ENCODE measurements at places on chromosomes 6 and 20.

GRCh38 chr6:42411406-42411805 lies 40.3 kb downstream of the TRERF1 start:
- no peak for DNase-seq

DNA sequence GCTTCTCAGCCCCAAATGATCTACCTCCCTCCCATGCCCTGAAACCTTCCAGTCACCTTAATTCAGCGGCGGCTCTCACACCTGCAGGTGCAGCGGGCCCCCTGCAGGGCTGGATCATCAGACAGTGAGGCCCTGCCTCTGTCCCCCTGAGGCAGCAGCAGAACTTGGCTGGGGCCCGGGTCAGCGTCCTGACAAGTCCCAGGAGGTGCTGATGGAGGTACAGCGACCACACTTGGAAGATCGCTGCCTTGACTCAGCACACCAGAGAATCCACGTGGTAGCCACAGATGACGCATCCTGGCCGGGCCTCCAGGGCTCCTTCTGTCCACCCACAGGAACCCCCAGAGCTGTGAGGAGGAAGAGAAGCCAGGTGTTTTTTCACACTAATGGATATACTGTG lies 116.4 kb upstream of the THBS2 start:
- no peak for DNase-seq

DNA sequence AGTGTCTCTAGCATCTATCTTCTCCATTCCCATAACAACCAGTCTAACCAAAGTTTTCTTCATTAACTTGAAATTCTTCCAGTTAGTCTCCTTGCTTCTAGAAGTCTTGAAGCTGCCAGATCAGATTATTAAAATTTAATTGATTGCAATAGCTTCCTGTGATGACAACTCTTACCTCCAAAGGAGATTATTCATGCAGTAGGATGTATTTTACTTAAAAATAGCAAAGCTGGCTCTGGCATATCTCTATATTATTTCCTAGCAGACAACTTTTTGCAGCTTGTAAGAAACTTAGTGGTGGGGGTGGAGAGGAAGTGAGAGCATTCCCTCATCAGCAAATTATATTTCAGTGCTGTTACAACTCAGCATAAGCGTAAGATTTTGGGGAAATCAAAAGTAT lies 290.4 kb downstream of the GRIK2 start:
- no peak for DNase-seq

DNA sequence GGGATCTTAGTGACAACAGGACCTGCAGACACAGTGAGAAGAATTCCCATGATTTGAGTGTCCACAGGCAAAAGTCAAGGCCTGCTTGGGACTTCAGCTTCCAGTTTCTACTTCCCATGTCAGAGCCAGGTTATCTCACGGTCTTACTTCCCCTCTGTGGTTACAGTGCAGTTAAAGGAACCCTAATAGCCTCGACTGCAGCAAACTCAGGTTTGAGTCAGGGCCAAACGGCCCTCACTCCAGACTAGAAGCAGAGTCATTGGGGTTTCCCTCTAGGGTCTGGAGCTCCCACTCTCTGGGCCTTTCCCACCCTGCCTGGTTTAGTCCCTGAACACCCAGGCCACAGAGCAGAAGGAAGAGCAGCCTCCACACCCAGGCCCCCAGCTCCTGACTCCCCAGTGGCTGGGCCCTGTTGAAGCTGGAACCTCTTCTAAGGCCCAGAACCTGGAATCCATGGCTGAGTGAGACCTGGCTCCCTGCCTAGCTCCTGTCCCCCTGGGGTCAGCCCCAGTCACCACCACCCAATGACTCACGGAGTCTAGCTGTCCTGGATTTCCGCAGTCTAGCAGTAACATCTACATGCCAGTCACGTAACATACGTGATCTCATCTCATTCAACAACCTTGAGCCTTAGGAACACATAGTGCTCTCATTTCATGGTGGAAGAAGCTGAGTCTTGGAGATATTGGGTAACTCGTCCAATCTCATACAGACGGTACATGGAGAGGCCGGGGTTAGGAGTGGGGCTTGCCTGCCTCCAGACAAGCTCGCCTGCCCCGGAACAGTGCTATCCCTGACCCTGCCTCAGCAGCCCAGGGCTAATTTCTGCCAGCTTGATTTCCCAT lies 9.2 kb upstream of the GHRH start:
- no peak for DNase-seq

GRCh38 chr20:51402201-51402600 lies 140.3 kb downstream of the NFATC2 start:
- DNase-seq: peak; percentile 6

GRCh38 chr20:17873410-17874270 lies 95.0 kb downstream of the SNX5 start:
- peak; percentile 99 for DNase-seq

DNA sequence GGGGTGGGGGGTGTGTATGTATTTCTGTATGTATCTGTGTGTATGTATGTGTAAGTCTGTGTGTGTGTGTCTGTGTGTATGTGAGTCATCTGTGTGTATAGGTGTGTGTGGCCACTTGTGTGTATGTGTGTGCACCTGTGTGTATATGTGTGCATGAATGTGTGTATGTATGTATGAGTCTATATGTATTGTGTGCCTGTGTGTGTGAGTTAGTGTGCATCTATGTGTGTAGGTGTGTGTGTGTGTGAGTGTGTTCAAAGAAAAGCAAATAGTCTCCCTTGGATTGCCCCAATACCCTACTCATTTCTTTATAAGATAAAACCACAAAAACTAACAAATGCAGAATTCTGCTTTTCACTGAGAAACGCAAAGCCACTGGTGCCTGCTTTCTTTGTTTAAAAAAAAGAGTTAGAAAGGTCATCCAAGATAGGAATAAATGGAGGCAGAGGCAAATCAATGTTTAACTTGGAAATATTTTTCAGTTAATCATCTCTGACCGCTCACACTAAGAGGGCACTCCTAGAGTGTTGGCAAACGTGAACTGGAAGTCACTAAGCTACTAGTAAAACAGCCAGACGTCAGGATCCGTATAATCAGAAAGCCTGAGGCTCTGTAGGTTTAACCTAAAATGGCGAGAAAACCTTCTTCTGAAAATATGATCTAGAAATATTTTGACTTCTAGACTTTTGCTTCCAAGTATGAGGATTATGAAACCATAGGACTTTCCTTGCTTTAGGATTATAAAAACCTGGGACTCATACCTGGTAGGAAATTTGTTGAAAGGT lies 37.4 kb upstream of the JAG1 start:
- no peak for DNase-seq

DNA sequence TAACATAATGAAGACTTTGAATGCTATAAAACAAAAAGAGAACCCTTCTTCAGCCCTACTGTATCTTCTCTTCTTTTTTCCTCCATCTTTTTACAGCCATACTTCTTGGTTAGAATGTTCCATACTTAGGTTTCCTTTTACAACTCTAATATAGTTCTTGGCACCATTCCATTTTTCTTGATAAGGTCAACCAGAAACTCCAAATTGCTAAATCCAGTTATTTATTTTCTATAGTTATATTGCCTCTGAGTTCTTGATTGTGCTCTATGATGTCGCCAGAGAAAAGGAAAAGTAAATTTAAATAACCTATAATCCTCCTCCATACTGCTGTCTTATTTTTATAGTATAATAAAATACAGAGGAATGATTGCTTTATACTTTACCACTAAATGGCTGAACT lies 26.7 kb upstream of the COL10A1 start:
- DNase-seq: peak; percentile 7

DNA sequence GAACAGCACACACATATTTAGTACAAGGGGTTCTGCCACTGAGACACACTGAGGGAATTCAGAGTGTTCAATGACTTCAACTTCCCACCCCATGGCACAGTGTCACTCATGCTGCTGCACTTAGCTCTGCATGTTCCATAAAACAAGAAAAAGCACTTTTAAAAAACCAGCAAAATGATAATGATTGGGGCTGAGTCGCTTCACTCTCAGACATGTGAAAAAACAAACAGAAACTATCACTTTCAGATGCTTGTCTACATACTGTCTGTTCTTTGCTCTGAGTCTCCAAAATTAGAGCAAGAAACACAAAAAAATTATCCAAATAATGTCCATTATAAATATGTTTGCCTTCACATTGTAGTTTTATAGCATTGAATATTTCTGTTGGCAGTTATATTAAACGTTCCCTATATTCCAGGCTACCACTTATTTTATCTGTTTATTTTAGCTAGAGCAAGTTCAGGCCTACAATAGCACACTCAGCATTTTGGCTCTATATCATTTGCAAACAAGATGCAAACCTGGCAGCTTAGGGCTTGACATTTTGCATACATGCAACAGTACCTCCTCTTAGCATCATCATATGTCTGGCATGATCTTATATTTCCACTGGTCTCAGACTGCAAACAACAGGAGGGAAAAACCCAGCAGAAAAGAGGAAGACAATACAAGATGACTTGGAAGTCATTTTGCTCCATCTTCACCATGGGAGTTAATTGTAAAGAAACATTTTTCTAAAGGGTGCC lies 398.8 kb downstream of the HACE1 start:
- DNase-seq: no peak

- DNase-seq: no peak
These were observed 54.9 kb downstream of the SESN1 start for GRCh38 chr6:109039795-109040194.

- no peak for DNase-seq
These were observed 25.5 kb downstream of the COL11A2 start for GRCh38 chr6:33166811-33167210.

GRCh38 chr6:87287251-87287650 lies 35.1 kb upstream of the SMIM8 start:
- no peak for DNase-seq

DNA sequence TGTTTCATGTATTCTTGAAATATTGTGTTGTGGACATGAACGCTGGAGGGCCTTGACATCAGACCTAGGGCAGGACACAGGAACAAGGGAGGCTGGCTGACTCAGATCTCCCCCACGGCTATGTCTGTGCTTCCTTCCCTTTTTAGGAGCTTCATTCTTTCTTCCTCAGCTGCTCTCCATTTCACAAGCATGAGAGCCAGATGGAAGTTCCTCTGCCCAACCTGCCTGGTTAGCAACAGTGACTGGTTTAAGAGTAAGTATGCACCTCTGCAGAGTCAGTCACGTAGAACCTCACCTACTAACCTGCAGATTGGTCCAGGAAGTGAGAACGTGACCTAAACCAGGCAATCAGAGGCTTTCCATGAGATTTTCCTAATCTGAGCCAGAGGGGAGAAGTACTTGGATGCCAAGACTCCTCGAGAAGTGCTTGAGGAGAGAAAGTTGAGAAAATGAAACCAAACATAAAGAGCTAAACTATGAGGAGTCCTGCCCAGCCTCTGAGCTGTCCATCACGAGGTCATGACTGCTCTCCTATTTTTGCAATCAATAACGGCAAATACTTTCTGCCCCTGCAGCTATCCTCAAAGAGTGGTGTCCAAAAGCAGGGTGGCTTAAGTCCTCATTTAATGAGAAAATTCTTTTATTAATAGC lies 465.2 kb upstream of the CITED2 start:
- DNase-seq: peak; percentile 20

- DNase-seq: peak; percentile 95
These were observed 45.3 kb upstream of the FAM50B start for GRCh38 chr6:3803627-3804468.

DNA sequence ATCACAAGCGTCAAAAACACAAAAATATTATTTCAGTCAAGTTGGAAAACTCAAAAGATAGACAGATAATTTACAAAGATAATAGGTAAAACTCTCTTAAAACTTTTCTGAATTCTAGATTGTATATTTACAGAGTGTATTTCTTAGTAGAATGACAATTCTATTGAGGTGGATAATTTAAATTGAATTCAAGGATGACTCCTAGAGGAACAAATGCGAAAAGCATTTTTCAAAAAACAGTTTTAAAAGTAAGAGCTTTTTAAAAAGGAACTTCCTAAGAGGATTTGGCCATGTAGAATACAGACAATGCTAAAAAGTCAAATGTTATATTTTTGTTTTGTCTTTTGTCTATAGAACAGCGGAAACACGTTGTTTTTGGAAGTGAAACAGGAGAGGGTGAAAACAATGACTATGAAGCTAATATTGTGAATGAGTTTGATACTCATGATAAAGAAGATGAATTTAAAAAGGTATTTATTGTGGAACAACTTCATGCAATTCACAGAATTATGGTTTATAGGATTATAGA lies 90.1 kb downstream of the DNAH8 start:
- DNase-seq: no peak

GRCh38 chr6:54299542-54300269 lies 8.5 kb upstream of the TINAG start:
- peak; percentile 57 for DNase-seq

GRCh38 chr6:109454496-109455436 lies 806 bp downstream of the MICAL1 start:
- DNase-seq: peak; percentile 25

GRCh38 chr6:28945349-28945748 lies 21.6 kb upstream of the TRIM27 start:
- DNase-seq: no peak

GRCh38 chr20:7151676-7152470 lies 384.4 kb downstream of the BMP2 start:
- peak; percentile 3 for DNase-seq

- peak; percentile 89 for DNase-seq
These were observed at the start of gene NT5E for GRCh38 chr6:85449818-85450759. TSS of gene NT5E (plus strand) at chr6:85450083. CDS start at chr6:85450140, 57 bp downstream.

GRCh38 chr6:14645221-14645620 lies 527.6 kb downstream of the CD83 start:
- DNase-seq: no peak

DNA sequence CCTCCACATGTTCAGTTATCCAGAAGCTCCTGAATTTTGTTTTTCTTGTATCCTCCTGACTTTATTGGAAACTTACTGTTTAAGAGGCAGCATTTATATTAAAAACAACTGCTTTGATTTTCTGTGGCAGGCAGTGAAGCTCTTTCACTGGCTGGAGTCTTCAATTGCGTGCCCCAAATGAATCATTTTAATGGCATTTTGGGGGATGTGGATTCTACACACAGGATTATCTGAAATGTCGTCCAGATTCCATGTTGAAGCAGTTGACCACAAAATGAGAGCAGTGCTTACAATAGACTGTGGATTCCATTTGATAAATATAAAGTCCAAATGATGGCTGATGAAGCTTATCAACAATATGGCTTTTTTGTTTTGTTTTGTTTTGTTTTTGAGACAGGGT lies 41.0 kb upstream of the HIVEP1 start:
- DNase-seq: peak; percentile 74

DNA sequence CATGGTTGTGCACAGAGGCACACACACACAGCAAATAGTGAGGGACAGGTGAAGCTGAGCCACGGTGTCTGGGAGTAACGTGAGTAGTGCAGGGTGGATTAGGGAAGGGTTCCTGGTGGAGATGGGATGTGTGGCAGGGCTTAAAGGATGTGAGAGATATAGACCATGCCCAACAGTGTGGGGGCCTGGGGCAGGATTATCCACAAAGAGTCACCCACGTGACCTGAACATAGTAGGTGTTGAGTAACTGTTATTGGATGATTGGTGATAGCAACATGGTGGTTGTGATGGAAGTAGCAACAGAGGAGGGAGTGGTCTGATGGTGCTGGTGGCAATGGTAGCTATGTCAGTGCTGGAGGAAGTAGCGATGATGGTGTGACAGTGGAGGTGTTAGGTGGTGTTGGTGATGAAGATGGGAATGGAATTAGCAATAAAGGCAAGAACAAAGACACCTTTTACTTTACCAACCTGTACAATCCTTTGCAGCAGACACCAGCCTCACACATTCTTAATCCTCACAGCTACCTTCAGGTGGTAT lies 135.1 kb downstream of the MRPL14 start:
- DNase-seq: no peak

- DNase-seq: peak; percentile 65
These were observed 89.2 kb downstream of the RPP40 start for GRCh38 chr6:4914420-4915159.
